ENCODE measurements at places on chromosomes 11 and 22.

- DNase-seq, result no peak
Observed at GRCh38 chr11:47848700-47849155, 578 bp upstream of the NUP160 start.

DNA sequence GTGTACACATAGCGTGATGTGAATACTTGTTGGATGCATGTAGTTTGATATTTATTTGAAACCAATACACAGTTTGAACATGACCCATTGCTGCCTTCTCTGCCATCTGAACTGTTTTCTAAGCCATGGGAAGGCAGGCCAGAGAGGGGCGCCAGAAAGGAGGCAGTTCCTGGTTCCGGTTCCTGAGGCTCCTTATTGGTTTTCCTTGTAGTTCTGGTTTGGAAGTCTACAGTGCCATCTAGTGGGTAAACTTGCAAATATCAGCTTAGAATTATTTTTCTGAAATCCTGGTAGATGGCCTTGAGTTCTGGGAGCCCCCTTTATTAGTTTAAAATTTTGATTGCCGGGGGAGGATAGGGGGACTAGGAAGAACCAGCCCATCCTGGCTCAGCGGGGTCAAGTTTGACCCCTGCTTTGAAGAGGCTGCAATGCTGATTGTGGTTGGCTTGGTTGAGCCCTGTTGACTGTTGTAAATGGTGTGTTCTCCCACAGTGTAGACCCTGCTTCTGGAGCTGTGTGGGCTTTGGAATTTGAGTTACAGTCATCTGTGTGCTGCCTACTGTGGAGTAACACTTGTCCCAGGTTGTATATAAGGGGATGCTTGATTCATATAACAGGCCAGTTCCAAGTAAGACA is 48.4 kb downstream of the GRAMD1B start:
- no peak for DNase-seq

DNA sequence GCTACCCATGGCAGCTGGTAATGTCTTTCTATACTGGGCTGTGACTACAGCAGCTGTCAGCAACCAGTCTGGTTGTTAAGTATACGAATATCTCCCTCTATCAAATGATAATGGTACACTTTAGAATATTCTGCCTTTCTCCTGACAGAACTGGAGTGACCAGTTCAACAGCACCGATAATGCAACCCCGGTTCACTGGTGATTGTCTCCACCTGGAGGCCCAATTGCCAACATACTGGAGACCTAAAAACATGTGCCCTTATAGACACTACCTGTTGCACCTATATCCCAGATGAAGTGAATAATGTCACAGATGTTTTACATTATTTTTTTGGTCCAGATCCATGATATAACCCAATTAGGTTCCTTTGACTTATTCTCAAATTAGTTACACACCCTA is 21.1 kb downstream of the OR5P2 start:
- no peak for DNase-seq

- no peak for DNase-seq
Observed at GRCh38 chr22:34105461-34106062, 185.3 kb upstream of the LARGE1 start.

- DNase-seq, result no peak
Observed at GRCh38 chr11:8878771-8879170, 32.2 kb upstream of the AKIP1 start.

GRCh38 chr11:65655570-65656332 is 7.0 kb downstream of the RELA start:
- no peak for DNase-seq

- DNase-seq, result no peak
Observed at GRCh38 chr11:101061606-101062005, 68.0 kb downstream of the PGR start.

DNA sequence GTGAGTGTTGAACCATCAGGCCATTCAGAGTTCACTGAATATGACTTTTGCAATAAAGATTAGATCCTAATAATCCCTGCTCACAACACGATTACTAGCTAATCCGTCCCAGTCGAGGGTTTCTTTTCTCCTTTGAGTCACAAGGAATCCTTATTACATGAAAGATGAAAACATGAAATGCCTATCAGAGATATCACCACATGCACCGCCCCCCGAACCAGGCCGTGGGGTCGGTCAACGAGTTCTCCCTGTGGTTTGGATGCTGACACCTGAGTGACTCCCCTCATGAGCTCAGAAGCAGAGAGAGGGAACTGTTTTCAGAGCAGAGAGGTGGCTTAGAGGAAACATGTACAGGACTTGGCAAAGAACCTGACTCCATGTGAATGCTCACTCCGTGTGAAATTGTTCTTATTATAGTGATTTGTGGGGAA is 263.3 kb downstream of the ETS1 start:
- DNase-seq, result no peak

GRCh38 chr11:99911116-99911515 is 776.0 kb upstream of the ARHGAP42 start:
- no peak for DNase-seq

DNA sequence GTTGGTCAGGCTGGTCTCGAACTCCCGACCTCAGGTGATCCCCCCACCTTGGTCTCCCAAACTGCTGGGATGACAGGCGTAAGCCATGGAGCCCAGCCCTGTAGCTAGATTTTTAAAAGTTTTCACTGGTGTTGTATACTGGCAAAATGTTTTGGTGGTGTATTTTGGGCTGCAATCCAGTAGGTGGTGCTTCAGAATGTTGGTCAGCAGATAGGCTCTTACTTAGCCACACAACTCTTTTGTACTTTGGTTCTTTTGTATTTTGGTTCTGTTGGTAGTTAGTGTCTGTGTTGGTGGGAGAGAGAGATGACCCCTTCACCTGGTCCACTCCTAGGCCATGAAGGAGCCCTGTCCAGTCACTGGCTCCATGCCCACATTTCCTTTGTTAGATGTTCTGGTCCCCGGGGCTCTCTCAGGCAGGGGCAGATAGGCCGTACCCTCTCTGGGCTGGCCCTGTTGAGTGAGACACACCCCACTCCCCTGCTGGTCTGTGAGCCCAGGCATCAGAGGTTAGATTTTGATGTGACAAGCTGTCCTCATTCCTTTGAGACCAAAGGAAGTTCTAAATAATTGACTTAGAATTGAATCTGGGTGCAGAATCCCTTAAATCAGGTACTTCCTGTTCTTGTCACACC is 123.8 kb downstream of the DDX10 start:
- DNase-seq, result no peak

GRCh38 chr11:92276773-92277172 is 52.2 kb downstream of the FAT3 start:
- no peak for DNase-seq

DNA sequence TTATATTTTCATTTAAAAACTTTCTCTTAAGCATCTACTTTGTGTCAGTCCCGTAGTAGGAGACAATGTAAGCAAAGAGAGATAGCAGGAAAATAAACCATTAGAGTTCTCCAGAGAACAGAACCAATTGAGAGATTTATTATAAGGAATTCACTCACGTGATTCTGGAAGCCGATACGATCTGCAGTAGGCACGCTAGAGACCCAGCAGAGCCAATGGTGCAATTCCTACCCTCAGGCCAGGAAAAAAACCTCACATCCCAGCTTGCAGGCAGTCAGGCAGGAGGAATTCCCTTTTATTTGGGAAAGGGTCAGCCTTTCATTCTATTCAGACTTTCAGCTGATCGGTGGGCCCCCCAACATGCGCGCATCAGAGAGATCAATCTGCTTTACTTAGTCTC is 7.3 kb upstream of the PLEKHA7 start:
- DNase-seq, result no peak

DNA sequence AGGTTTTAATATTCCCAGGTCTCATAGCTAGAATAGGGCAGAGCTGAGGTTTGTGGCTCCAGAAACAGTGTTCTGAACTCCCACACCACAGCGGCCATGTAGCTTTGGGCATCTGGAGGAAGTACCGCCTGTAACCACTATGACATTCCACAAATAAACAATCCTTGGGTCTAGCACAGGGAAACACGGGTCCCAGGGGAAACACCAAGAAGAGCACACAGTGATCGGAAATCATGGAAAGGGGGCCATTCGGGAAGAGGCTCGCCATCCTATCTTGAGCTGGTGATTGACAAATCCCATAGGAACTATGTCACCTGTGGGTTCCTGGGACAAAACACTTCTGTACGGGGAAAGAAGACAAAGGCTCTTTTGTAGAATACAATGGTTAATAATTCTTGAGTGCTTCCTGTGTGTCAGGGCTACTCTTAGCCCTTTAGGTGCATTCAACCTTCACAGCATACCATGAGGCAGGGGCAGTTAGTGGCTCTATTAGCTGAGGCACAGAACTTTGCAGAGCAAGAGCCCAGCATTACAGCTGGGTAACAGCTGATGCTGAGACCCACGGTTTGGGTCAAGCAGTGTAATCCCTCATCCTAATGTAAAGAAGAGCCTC is 514.2 kb downstream of the NTM start:
- DNase-seq, result no peak

DNA sequence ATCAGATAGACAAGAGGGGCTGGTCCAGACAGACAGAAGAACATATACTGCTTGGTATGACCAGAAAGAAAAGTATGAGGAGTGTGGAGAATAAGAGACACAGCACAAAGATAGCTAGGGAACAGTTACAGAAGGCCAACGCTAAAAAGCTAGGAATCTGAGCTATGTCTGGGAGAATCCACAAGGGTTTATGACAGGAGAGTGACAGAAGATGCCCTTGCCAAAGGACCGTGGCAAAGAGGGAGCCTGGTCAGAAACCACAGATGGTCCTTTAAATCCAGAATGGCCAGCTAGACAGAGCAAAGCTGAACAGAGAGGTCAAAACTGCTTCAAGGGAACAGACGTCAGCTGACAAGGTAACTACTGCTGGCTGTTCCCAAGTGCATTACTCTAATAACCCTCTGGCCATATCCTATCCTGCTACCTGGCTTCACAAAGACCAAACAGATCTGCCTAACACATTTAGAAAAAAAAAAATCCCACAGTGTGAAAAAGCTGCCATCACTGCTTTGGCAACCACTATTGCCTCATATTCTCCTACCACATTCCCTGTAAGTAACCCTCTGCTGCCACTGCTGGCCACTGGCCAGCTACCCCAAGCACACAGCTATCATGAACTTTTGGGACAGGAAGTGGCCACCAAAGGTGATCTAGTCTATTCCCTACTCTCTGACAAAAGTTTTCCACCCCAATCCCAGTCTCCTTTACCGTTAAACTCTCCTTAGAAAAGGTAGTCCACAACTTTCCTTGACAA is 7.3 kb downstream of the SERGEF start:
- no peak for DNase-seq

- no peak for DNase-seq
Observed at GRCh38 chr22:45582236-45582954, 79.7 kb downstream of the FBLN1 start.
